ENCODE measurements at places on chromosomes 16 and 17.

DNA sequence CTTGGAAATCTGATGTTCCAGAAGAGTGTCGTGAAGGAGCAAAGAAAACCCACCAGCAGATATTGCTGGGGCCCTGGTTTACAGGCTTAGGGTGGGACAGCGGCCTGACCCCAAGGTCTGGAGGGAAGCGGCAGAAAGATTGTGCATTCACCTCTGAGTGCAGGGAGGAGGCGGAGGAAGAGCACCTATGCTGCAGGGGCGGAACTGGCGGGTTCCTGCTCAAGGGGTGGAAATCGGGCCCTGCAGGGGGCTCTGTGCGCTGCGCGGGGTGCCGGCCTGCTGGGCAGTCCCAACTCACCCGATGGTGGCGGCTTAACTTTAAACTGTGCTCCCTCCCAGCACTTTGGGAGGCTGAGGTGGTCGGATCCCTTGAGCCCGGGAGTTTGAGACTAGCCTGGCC lies 47.5 kb downstream of the COX4I1 start:
- no peak for DNase-seq

GRCh38 chr16:822174-822908 lies 21.8 kb upstream of the GNG13 start:
- no peak for DNase-seq

- DNase-seq = no peak
Measured at GRCh38 chr16:5000573-5001001, 33.1 kb downstream of the NAGPA start.

GRCh38 chr17:67050471-67051154 lies 6.3 kb downstream of the CACNG1 start:
- DNase-seq = no peak

GRCh38 chr17:6681176-6681575 lies 29.6 kb downstream of the C17orf100 start:
- DNase-seq = no peak

DNA sequence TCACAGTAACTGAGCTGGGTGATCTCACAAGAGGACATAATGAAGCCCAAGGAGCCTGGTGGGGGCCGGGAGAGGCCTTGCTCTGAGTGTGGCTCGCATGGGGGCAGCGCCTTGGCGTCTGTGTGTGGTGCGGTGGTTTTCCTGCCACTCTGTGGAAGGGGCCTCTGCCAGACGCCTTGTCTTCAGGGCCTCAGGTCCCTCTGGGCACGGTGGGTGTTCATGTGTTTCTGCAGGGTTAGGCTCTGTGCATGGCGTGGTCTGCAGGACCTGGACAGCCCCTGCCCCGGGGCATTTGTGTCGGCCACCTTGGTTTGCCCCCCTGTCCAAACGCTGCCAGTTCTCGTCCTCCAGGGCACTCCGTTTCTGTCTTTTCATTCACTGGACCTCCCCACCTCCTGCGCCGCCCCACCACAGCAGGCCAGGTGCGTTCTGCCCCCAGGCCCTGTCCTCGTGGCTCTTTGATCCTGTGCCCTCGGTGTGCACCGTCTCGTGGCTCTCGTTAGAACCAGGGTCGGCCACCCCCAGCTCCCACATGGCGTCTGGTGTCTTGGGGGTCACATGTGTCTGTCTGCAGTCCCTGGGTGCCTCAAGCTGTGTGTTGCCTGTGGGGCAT lies 43.7 kb upstream of the ZNF750 start:
- DNase-seq = no peak

DNA sequence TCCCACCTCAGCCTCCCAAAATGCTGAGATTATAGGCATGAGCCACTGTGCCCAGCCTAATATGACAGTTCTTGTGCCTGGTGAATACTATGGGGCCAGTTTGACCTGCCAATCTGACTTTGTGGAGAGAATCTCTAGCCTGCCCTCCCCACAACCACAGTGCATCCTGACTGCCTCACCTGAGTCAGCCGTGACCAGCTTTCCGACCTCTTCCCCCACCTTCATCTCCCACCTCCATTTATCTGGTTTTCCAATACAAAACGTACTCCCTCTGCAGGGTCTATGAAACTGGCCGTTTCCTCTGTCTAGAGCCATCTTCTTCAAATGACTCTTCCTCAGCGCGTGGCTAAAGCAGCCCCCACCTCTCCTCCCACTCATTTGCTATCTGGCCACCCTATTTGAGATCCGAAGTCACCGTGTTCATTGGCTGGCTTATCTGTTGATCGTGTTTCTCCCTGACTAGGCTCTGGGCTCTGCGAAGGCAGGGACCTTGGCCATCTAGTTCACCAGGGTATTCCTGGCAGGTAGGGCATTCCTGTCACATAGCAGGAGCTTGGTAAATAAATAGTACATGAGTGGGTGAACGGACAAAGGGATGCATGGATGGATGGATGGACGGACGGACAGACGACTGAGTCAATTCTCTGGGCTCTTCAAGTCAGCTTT lies 22.3 kb upstream of the PLLP start:
- no peak for DNase-seq

DNA sequence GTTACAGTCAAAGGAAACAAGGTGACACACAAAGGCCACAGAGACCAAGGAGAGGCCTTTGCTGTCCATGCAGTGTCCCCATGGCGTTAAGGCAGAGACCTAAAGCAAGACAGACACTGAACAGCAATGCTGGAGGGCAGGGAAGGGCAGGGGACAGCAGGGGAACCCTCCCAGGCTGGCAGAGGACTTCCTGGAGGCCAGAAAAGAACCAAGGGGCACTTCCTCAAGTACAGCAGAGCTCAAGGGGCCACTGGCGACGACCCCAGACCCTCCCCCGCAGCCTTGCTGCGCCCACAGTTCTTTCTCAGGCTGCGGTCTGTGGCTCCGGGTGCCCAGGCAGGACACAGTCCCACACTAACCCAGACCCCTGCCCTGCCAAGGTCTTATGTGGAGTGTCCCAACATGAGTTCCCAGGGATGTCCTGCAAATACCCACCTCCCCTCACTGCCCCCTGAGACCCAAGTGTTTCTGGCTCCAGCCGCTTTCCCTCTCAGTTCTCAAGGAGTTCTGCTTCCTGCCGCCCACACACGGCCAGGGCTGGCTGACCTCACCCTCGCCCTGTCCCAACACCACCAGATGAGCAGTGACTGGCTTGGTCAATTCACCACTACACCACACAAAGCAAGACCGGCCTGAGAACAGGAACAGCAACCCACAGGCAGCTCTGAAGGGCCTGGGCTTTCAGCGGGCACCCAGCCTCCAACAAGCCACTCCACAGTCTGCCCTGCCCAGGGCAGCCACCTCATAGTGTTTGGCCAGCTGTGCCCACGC lies 4.2 kb downstream of the CLCN7 start:
- no peak for DNase-seq

- DNase-seq = no peak
Measured at GRCh38 chr16:11604783-11605563, 18.3 kb upstream of the LITAF start.

DNA sequence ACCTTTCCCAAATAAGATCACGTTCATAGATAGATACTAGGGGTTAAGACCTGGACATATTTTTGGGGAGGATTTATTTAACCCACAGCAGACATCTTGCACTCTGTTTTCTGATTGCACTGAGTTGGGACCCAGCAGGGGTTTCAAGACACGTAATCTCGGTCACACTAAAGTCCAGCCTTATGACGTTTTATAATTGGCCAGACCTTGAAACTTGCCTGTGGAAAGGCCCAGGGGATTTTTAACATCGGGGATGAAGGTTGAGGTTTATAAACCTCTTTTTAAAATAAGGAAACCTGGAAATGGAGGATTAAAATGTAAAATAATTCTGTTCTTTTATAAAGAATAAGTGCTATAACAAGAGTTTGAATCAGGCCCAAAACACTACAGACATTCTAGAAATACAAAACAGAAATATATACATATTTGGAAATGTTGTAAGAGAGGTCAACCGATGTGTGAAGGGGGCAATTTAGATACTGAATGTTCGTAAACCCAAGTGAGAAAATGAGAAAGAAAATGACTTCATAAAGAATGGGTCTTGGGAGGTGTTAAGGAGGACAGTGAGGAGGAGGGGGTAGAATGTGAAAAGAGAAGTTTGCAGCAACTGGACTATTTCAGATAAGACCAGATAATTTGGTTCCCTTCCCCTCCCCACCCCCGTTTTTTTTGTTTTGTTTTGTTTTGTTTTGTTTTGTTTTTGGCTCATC lies 61.1 kb upstream of the NOL11 start:
- no peak for DNase-seq

GRCh38 chr17:58492238-58493121 lies 4.3 kb upstream of the HSF5 start:
- DNase-seq = no peak

DNA sequence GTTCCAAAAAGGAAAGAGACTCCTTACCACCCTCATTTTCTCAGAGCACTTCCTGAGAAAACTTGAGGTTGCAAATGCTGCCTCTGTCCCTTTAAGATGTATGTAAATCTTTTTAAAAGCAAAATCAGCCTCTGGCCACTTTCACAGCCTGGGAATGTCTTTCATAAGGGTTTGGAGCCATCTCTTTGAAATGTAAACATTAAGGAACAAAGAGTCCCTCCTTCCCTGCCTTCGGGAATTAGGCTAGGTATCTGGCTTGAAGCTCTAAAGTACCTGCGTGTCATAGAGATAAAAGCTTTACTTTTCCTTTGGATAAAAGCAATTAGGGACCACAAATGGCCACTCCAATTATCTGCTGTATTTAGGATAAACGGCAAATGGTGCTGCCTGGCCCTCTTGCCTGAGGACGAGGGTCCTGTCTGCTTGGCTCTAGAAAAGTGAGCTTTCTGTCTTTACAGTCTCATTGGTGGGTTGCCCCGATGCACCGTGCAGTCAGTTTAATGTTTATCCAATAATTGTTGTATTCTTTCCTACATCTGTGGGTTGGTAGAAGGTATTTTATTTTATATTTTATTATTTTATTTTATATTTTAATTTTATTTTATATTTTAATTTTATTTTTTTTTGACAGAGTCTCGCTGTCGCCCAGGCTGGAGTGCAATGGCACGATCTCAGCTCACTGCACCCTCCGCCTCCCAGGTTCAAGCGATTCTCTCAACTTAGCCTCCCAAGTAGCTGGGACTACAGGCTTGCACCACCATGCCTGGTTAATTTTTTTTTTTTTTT lies 23.9 kb downstream of the NLRC3 start:
- DNase-seq = no peak

GRCh38 chr16:63410594-63410993 lies 1374.4 kb upstream of the CDH8 start:
- no peak for DNase-seq

- DNase-seq = no peak
Measured at GRCh38 chr17:75338335-75338734, 49.1 kb upstream of the SLC25A19 start.

DNA sequence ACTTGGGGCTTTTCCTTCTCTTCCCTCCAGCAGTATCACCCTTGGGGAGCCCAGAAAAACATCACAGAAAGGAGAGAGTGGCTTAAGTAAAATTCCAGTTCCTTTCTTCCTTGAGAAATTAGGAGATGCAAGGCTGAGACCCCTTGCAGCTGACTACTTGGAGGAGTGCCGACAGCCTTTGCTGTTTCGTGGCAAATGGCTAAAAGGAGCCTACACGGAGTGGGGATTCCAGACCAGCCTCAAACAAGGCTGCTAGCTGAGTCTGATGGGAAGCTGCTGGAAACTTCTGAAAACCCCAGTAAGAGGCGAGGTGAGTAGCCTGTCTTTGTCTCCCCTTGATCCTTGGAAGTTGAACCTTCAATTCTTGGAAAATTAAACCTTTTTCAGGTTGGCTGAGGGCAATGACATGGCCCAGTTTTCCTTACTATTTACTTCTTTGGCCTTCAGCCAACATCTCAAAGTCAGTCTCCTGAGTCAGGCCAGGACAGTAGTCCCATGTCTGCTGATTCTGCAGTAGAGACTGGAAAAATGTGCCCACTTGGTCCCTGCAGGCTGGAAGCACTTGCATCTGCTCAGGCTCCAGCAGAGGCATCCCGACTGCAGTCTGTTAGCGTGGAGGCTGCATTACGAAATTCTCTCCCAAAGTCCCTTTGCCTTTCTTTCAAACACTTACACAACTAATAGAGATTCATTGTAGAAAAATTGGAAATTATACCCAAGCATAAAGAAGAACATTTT lies 23.4 kb downstream of the SMIM36 start:
- DNase-seq = no peak

DNA sequence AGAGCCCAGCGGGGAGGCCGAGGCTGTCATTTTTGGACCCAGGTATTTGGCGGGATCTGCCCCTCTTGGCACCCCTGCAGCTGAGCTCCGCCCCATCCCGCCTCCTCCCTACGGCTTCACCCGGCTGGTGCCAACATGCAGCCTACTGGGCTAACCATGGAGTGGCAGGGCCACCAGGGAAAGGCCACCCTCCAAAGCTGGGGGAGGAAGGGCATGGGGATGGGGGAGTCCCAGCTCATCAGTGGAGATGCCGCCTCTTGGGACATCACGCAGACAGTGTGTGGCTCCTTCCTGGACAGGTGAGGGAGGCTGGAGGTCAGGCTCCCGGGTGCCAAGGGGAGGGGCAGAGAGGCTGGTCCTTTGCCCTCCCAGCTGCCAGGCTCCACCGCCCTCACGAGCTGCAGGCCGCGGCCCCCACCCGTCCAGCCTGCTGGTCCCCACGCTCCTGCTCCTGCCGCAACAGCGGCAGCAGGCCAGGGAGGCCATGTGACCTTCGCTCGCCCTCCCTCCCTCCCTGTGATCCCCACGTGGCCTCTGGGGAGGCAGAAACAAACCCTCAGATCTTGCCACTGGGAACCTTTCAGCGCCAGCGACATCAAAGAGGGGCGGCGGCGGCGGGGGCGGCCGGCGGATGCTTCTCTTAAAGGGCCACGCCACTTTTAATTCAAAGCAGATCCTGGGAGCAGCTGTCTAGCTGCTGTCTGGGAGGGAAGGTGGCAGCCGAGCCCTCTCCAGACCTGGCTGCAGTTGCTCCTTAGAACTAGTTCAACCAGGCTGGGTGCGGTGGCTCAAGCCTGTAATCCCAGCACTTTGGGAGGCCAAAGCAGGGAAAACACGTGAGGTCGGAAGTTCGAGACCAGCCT lies 6.8 kb upstream of the NOTUM start:
- peak; percentile 46 for DNase-seq

- no peak for DNase-seq
Measured at GRCh38 chr17:67183531-67183930, 61.5 kb downstream of the HELZ start.

DNA sequence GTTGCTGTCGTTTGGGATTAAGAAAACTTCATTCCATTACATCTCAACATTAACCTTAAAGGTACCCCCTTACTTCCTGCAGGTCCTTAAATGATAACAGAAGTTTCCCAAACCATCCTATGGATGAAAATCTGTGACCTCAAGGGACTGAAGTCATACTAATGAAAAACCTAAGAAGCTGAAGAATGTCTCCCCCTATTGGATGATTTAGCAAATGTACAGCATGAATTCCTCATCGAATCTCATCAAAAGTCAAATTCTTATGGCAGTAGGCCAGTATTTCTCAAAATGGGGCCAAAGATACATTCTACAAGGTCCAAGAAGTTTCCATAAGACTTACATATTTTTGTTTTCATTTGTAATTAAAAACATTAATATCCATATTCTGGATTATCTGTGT lies 13.5 kb downstream of the SCO1 start:
- DNase-seq = no peak
